ENCODE measurements at places on chromosomes 1 and 21. TPM values are rescaled to one million over a fixed set of nuclear protein-coding genes. Genes with fewer than 3 reads are reported as not detected.
A peak's percentile ranks its signal among the peaks of the same experiment; 100 is the strongest.

Gene PIAS3
- 22.2 TPM for total RNA-seq

GRCh38 chr1:54339126-54339525 lies 67.1 kb downstream of the SSBP3 start:
- no peak overlapping the region for H3K4me3 ChIP-seq
- DNase-seq, result peak; percentile 33
- H3K36me3 ChIP-seq, result no peaks in the 10 kb centered on the region
- H3K27ac ChIP-seq, result peak overlapping the region; percentile 61
- H3K4me1 ChIP-seq, result peaks cover 39% of the 10 kb centered on the region
- no peaks in the 10 kb centered on the region for H3K27me3 ChIP-seq

- H3K27me3 ChIP-seq, result no peaks in the 10 kb centered on the region
- no peak overlapping the region for H3K27ac ChIP-seq
- no peak for DNase-seq
- H3K36me3 ChIP-seq, result no peaks in the 10 kb centered on the region
These were observed 12.3 kb upstream of the NFASC start for GRCh38 chr1:204858363-204858821.

- no peaks in the 10 kb centered on the region for H3K4me1 ChIP-seq
- DNase-seq, result no peak
- no peak overlapping the region for H3K4me3 ChIP-seq
- peaks cover 5% of the 10 kb centered on the region for H3K36me3 ChIP-seq
- H3K27ac ChIP-seq, result no peak overlapping the region
These were observed 8.7 kb downstream of the CSF1 start for GRCh38 chr1:109919303-109919702.

- no peaks in the 10 kb centered on the region for H3K27me3 ChIP-seq
- peaks cover 39% of the 10 kb centered on the region for H3K4me1 ChIP-seq
- no peak for DNase-seq
- no peak overlapping the region for H3K27ac ChIP-seq
- no peak overlapping the region for H3K4me3 ChIP-seq
These were observed 52.9 kb downstream of the STUM start for GRCh38 chr1:226601456-226601855.

DNA sequence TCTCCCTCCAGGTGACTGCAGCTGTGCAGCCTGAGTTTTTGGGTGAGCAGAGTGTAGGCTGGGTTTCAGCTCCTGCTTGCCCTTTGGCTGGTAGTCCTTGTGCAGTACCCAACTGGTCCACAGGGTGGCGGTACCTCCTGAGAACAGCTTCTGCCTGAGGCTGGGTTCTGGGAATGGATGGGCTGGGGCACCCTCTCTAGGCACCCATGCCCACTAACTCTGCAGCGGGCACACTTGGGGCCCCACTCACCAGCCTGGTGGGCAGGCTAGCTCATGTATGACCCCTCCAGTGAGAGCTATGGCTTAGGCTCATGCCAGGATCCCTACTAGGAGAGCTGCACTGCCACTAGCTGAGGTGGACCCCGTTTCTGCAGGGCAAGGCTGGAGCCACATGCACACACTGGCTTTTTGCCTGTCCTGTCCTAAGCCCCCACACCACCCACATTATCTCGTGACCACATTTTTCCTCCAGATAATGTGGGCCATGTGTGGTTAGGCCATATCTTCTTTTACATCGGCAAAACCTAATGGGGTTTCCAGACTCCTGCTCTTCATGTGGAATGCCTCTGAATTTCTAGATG lies 15.5 kb upstream of the GSTM4 start:
- H3K27me3 ChIP-seq, result peaks cover 7% of the 10 kb centered on the region
- H3K36me3 ChIP-seq, result no peaks in the 10 kb centered on the region
- peak; percentile 81 for DNase-seq
- peaks cover 8% of the 10 kb centered on the region for H3K4me1 ChIP-seq
- H3K27ac ChIP-seq, result no peak overlapping the region

All from cardiac muscle cell (in vitro differentiated cells and primary cell).